ENCODE measurements at places on chromosomes 3 and 15. TPM values are rescaled to one million over a fixed set of nuclear protein-coding genes. Genes with fewer than 3 reads are reported as not detected.

The RTP3 gene
- total RNA-seq, result not detected

The CACNA2D3 gene
- total RNA-seq, result under 0.01 TPM

The IGSF11 gene
- total RNA-seq, result under 0.01 TPM

The GP9 gene
- total RNA-seq, result 4.0 TPM

The HYKK gene
- 0.81 TPM for total RNA-seq

The CNTN4 gene
- total RNA-seq, result 0.27 TPM

The COL7A1 gene
- total RNA-seq, result 0.27 TPM

The SH3GL3 gene
- total RNA-seq, result 0.27 TPM

The CD200 gene
- total RNA-seq, result 12.1 TPM

The UQCRC1 gene
- 397 TPM for total RNA-seq

Data from hematopoietic multipotent progenitor cell (in vitro differentiated cells).